ENCODE measurements at places on chromosomes 3 and 15. TPM values are rescaled to one million over a fixed set of nuclear protein-coding genes. Genes with fewer than 3 reads are reported as not detected.

MYD88 gene
- 7.0 TPM for polyA plus RNA-seq

CD200R1 gene
- polyA plus RNA-seq = 0.06 TPM

C3orf38 gene
- 6.5 TPM for polyA plus RNA-seq

GOLGA8J gene
- not detected for polyA plus RNA-seq

STXBP5L gene
- polyA plus RNA-seq = not detected

DNAJB11 gene
- 35.4 TPM for polyA plus RNA-seq

SLC27A2 gene
- polyA plus RNA-seq = 0.01 TPM

SEMA6D gene
- 1.1 TPM for polyA plus RNA-seq

PLAAT1 gene
- polyA plus RNA-seq = 10.8 TPM

IMPDH2 gene
- 233 TPM for polyA plus RNA-seq

- DNase-seq = no peak
Observed at GRCh38 chr3:117633207-117633606, 923.6 kb downstream of the TUSC7 start.

GRCh38 chr15:98567951-98568350 is 80.4 kb upstream of the IGF1R start:
- DNase-seq = no peak

DNA sequence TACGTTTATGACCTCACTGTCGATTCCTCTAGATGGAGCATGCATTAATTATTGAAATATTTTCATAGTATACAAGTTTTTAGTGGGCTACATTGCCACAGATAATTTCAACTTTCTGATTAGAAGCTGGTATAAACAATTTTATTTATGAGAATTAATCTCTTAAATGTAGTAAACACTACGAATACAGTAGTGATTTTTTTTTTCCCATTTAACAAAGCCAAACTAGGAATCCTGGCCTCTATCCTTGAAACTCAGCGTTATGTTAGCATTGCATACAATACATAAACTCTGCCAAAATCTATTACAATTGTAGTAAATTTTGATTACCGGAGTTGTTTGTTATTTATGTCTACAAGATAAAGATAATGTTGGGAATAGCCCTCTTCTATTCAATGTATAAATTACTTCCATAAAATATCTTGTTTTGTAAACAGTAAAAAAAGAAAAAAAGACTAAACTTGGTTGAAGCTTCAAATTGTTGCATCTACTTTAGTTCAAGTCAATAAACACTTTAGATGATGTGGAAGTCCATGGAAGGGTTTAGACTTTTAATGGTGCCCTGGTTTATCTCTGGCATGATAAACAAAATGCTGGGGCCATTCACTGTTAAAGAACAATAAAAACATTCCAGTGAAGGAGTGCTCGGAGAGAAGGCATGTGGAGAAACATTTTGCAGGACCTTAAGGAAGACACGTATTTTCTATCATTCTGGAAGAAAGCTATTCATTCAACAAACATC is 77.3 kb upstream of the NR2F2 start:
- no peak for DNase-seq

- no peak for DNase-seq
Observed at GRCh38 chr3:78976200-78976599, 791.6 kb downstream of the ROBO1 start.

GRCh38 chr3:188059351-188059750 is 94.6 kb upstream of the LPP start:
- DNase-seq = no peak

DNA sequence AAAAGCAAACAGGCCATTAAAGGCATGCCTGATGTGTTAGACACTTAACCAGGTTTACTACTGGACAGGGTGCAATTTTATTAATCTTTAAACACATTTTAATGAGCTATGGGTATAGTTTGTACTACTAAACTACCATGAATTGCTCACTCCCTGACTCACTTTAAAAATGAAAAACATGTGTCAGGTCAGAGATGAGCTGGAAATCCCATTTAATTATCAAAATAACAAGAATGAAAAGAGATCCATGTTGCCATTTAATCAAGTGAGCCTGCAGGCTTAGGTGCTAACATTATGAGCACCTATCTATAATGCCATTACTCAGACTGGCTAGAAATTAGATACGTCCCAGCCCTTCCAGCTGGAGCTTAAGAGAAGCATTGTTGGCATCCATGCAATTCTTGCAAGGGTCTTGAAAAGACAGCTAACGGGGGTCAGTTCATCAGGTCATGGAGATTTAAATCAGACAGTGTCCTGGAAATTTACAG is 224.4 kb downstream of the THRB start:
- no peak for DNase-seq

DNA sequence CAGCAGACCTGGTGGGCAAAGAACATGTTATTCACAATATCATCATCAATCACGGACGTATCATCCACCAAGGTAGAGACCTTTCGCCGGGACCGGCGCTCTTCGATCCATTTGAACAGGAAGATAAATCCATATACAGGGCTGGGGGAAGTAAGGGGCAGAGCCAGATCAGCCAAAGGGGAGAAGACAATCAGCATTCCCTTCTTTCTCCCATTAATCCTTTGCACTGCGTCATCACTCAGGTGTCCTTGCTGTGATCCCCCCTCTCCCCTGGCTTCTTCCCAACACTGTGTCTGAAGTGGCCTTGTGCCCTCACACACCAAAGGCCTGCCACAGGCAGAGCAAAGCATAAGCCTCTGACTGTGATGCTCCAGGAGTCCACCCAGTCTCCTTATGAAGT is 36.4 kb downstream of the SEMA3G start:
- DNase-seq = peak; percentile 29

DNA sequence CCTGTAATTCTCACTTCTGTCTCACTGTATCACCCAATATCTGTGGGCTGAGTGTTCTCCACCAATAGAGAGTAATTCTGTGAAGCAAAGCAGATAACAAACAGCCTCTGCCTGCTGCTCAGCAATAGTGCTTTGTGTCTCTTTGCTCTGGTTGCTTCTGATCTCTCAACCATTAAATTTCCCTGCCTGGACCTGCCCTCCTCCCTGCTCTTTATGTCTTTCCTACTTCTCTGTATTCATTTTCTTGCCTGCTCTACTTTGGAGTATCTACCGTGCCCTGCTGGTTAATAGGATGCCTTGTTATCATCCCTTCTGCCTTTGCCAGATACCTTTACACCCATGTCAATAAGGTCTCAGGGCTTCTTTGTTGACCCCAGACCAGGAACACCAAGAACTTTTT is 102.9 kb upstream of the CGNL1 start:
- no peak for DNase-seq

DNA sequence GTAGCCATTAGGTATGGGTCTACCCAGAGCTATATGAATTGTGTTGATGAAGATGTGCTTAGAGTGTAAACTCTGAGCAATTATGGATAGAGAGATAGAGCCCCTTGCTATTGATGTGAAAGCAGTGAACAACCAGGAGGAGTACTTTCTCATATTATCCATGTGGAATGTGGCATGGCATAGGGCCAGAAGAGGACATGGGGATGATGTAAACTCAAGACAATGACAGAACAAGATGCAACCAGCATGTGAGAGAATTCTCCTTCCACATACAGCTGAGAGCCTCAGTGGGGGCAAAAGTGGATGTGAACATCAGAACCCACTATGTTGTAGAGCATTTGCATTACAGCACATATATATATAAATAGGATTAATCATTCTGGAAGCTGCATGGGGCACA is 36.4 kb upstream of the BNC1 start:
- DNase-seq = no peak

GRCh38 chr3:140441006-140441405 is 236.9 kb upstream of the TRIM42 start:
- DNase-seq = no peak

DNA sequence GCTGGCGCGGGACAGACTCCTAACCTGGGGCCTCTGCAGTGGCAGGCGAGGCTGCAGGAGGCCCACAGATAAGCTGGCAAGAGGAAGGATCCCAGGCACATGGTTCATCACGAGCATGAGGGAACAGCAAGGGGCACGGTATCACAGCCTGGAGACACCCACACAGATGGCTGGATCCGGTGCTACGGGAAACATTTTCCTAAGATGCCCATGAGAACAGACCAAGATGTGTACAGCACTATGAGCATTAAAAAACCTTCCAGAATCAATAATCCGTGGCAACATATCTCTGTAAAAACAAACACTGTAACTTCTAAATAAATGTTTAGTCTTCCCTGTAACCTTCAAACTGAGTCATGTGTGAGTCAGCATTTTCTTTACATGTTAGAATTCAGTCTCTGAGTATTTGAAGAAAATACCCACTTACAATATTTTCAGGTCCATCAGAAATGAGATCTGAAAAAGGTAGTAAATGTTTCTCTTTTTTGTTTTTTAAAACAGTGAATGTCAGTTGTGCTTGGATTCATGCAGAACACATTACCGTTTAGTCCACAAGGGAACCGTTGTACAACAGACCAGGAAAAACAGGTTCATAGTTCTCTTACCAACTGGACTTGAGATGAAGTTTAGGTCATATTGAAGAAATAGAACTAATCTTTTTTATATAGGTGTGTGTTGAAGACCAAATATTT is 75.9 kb downstream of the BOC start:
- DNase-seq = no peak

GRCh38 chr15:29089731-29090616 is 179.6 kb downstream of the NSMCE3 start:
- DNase-seq = no peak

- no peak for DNase-seq
Observed at GRCh38 chr3:131608296-131608695, 105.5 kb upstream of the MRPL3 start.

DNA sequence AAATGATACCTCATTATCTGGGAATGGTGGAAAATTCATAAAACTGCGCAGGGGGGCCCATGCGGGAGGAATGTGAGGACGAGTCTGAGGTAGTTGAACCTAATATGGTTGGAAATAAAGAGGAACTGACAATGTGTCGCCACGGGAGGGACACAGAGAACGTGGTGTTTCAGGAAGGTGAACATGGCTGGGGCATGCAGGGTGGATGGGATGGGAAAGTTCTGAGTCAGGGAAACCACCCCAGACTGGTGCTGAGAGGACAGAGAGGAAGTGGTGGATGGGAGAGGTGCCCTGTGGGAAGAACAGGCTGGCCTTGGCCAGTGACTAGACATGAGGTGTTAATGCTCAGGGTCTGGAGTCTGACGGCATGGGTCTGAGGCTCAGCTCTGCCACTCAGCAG is 137.1 kb upstream of the WNT5A start:
- DNase-seq = no peak

DNA sequence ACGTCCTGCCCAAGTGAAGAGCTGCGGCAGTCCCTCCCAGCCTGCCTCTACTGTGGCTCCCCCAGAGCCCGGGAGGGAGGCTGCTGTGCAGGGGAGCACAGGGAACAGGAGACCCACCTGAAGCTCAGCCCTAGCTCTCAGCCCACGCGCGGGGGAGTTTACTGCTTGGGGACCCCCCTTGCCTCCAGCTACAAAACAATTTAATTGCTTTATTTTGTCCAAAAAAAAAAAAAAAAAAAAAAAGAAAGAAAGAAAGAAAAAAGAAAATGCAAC is 78.1 kb downstream of the CLDN11 start:
- DNase-seq = no peak

DNA sequence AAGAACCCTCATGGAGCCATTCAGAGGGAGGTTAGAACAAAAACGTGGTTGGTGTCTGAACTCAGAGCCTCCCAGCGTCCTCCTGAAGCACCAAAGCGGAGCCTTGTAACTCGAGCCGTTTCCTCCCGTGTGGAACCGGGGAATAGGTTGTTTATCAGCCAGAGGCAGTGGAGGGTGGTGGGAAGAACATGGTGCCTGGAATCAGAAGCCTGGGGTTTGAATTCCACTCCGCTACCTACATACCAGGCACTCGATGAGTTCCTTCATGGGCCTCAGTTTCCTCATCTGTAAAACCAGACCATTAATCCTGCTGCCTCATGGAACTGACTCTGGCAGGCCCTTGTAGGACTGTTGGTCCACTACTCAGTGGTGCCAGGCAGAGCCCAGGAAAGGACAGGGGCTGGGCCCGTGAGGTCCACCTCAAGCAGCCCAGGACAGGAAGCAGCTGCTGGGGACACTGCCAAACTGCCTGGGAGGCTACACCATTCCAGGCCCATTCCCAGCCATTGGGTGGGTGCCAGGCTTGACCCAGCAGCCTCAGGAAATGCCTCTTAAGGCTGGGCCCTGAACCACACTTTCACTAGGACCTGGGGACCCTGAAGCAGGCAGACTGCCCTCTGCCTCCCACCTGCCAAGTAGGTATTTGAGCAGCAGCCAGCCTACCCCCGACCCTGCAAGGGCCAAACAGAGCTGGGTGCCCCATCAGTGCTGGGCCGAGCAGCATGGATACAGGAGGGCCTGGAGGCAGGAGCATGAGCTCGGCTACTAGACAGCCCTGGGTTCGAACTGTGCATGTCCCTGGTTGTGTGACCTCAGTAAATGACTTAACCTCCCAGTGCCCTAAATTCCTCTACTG is 33.4 kb downstream of the PRKCD start:
- DNase-seq = peak; percentile 72

DNA sequence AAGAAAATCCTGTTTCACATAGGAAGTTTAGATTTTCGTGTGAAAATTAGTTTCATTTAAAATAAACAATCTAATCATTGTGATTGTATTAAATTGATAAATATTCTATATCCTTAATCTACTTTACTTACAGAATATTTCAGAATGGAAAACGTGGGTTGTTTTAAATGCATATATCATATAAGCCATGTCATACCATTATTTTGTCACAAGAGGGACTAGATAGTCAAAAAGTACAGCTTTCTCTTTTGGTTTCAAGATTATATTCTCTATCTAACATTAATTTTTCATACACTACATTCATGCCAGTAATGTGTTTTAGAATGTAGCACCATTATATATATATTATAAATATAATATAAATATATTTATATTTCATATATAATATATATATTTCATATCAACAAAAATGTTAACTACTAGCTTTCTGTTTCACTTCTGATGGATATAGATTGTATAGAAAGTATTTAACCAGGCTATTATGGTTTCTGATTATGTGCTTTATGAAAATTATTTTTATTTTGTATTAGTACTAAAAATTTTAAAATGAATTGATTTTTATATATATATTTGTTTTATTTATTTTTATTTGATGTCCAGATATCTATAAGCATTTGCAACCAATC is 45.3 kb downstream of the OSTN start:
- no peak for DNase-seq

DNA sequence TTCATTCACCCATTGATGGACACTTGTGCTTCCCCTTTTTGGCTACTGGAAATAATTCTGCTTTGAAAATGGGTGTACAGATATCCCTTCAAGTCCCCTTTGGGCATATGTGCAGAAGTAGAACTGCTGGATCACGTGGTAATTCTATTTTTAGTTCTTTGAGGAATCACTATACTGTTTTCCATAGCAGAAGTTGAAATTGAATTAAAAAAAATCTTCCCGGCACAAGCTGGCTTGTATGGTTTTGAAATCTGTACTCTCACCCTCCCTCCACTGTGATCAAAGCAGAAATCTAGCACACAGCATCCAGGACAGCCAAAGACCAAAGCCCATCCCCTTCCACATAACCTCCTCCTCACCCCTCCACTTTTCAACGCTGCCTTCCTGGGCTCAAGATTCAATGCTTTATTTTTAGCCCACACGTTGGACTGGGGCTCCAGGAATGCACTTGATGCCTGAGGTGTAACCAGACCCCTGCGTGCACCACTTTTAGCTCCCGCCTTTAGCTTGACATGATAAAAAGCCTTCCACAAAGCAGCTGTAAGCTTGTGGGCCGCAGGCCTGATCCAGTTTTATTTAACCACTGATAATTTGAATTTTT is 29.9 kb downstream of the TMEM40 start:
- DNase-seq = peak; percentile 47
